Fibroblast of gingiva (primary cell): ENCODE measurements at places on chromosomes 4 and X.

GRCh38 chrX:133350751-133351150 lies 64.5 kb downstream of the GPC4 start:
- peak; percentile 26 for DNase-seq

DNA sequence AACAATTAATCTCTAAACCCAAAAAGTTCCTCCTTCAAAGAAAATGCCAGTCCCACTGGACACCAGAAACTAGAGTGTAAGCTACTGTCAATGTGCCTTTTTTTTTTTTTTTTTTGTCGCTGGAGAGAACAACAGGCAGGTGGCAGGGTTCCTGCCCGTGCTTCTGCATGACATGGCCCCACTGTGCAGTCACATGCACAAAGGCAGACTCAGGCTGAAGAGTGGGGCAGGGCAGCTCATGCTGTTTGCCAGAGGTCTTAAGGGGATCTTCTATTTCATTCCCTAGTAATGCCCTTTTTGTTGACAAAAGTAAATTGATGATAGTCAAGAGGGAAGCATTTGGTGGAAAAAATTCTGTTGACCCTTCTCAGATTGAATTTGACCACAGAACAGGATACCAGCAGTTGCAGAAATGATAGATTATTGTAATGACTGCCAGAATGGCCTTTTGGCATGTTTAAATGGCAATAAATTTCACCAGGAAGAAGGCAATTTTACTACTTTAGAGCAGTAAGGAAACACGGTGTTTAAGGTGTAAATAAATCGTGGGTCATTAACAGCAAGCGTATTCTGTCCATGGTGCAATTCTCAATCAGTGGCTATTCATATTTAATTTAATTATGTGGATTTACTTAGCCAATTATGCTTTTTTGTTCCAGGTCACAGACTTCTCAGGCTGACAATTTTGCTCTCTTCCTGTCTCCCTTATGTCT lies 80.9 kb downstream of the NKX6-1 start:
- no peak for DNase-seq

- no peak for DNase-seq
Measured at GRCh38 chrX:41178201-41178600, 93.0 kb downstream of the USP9X start.

DNA sequence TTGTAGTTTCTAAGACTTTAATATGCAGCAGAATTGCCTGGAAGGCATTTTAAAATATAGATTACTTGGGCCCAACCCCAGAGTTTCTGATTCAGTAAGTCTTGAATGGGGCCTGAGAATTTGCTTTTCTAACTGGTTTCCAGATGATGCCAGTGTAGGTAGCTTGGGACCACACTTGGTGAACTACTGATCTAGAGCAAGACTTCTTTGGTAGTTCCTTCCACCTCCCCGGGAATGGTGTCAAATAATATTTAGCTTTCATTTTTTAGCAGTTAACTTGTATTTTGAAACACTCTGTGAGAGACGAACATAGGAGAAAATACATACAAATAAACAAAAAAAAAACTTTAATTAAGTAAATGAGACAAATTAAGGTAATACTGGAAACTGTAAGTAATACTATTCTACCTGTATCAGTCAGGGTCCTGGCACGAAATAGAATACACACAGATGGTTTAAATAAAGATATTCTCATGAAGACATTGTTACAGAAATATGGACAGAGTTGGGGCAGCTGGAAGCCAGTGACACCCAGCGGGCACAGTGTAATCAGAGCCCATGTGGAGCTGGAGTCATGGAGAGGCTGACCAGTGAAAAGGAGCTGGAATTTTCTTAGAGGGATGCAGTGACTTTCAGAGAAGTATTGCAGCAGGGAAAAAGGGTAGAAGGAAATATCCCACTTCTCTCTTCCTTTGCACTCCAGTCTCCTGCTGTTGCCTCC lies 905.7 kb downstream of the CCSER1 start:
- DNase-seq: no peak

DNA sequence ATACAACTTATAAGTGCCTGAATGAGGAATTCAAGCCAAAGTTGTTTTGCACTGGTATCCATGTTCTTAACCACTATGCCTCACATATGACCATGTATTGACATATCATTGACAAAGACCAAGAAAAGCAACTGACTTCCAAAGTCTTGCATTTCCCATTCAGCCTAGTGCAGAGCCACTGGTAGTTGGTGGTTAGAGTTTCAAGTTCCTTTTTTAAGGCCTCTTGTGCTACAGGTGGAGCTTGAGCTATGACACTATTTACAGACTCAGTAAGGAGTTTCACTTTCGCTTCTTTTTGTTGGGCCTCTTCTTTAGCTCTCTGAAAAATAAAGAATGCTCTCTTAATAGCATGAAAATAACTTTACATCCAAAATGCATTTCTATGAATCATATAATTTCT lies 763.0 kb downstream of the DMD start:
- no peak for DNase-seq

DNA sequence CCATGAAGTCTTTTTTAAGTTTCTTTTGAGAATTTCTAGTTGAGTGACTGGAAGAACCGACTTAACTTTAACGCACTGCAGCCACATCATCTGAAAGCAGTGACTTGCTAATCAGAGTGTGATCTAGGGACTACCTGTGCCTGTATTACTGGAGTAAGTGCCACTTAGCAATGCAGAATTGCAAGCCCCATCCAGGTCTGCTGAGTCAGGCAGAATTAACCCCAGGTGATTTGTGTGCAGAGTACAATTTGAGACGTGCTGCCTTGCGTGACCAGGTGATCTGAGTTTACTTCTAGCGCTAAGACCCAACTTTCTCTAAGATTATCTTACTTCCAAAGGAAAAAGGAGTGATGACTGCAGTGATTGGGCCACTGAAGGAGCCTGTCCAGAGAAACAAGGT lies 85.3 kb downstream of the CLCN4 start:
- no peak for DNase-seq

- DNase-seq: no peak
Measured at GRCh38 chrX:22150371-22150770, 118.2 kb downstream of the PHEX start.

- peak; percentile 71 for DNase-seq
Measured at GRCh38 chr4:94714365-94715160, 43.2 kb upstream of the BMPR1B start.

GRCh38 chr4:180058691-180059215 lies 2184.4 kb upstream of the TENM3 start:
- peak; percentile 2 for DNase-seq

DNA sequence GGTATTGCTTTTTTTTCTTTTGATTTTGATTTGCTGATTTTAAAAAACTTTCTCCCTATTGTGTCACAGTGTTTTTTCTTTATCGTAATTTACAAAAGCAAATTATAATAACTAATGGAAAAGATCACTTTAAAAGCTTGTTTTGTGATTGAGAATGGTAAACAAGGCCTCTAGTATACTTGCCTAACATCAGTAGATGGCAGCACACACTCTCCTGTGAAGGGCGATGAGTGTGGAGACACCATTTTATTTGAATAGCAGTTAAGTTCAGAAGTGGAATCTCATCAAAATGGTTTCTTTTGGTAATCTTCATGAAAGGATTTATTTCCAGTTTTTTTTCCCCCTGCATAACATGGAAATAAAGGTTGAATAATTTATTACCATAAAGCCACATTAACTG lies 72.3 kb downstream of the PAK3 start:
- DNase-seq: peak; percentile 1
